Calu3 (cell line): ENCODE measurements at places on chromosomes 7 and 10. TPM values are rescaled to one million over a fixed set of nuclear protein-coding genes. Genes with fewer than 3 reads are reported as not detected.

DNA sequence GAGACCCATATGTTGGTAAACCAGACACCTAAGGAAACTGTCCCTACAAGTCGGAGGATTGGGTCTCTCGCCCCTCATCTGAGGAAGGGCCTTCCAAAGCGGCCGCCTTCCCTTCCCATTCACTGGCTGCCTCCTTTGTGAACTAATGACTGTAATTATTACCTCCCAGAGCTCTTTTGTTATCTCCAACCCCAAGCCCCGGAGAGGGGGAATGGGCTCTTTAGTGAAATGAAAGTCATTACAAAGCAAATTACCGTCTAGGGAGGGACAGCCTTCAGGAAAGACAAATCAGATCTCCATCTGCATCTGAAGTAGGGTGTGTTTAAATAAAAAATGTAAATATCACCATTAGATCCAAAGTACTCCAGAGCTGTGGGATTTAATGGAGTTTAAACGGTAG lies 2.6 kb upstream of the GAD2 start:
- H3K4me1 ChIP-seq = no peaks in the 10 kb centered on the region
- no peak overlapping the region for H3K27ac ChIP-seq
- H3K27me3 ChIP-seq = peaks cover 37% of the 10 kb centered on the region
- no peak overlapping the region for H3K4me3 ChIP-seq

GRCh38 chr7:36979810-36980248 lies 255.5 kb upstream of the AOAH start:
- no peak overlapping the region for H3K4me3 ChIP-seq
- DNase-seq = no peak
- H3K27ac ChIP-seq = no peak overlapping the region
- no peaks in the 10 kb centered on the region for H3K4me1 ChIP-seq

DNA sequence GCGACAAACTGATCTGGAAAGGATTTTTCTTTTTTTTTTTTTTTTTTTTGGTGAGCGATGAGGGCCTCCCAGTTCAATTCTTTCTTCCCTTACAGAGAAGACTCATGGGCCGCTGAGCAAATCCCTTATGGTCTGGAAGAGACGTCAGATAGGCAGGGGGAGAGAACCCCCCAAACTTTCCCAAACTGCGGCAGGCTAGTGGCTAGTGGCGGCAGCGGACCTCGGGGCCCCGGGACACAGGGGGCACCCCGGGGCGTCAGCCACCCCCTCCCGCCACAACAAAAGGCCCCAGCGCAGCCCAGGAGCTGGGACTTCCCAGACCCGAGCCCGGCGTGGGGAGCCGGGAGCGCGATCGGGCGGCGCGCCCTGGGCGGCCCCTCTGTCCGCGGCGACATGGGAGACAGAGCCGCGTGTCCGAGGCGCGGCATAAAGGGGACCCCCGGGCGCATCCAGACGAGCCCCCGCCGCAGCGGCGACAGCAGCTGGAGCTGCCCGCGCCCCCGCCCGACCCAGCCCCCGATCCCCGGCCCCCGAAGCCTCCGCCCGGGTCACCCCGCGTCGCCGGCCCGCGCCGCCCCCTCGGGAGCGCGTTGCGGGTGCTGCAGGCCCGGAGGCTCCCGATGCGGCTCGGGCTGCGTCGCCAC lies 755 bp downstream of the FAM171A1 start:
- peaks cover 82% of the 10 kb centered on the region for H3K27me3 ChIP-seq
- no peak for DNase-seq
- H3K27ac ChIP-seq = no peak overlapping the region

DNA sequence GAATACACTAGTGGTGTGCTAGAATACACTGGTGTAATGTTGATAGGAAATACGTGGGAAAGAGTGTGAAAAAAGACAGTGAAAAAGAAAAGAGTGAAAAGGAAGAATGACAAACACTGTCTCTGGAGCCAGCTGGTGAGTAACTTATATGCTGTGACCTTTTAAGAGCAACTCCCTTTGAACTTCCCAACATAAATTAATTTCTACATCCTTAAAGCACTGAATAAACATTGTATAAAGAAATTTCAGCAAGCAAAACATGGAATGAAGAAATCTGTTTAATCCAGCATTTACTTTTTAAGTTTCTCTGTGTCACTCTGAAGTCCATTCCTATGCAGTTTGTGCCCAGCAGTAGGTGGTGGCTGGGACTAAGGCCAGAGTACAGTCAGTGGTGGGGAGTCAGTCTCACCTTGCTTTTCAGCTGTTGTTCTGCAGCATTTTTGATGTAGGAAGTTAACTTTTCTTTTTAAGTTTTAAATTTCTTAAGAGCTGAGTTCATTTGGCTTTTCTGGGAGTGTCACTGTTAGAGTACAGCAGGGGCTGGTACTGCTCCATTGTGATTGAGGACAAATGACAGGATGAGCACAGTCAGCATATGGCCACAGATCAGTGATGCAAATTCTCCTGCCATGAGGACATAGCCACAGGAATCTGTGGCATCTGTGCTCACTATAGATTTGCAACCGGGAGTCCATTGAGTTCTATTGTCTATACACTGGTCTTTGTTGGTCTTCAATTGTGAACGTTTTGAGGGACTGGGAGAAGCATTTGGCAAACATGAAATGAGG lies 321.8 kb downstream of the ZNF248 start:
- no peaks in the 10 kb centered on the region for H3K36me3 ChIP-seq
- H3K27ac ChIP-seq = no peak overlapping the region
- no peak for DNase-seq
- no peaks in the 10 kb centered on the region for H3K4me1 ChIP-seq

Gene TMEM176A
- 1.5 and 6.1 TPM in 2 replicates for total RNA-seq

DNA sequence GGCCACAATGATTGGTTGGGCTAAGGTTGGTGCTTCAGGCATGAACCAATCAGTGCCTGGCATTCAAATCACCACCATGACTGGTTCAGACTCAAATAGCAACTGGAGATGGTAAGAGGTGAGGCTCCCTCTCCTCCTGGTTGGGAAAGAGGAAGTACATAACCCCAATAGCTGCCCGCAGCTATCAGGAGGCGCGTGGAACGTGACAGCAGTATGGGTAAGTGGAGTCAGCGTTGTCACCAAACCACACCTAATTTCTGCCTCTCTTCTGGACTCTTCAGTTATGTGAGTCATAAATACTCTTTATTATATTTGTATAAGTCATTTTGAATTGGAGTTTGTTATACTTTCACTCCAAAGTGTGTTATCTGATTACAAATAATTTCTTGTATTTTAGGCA lies 17.9 kb upstream of the ITGA8 start:
- DNase-seq = no peak
- no peak overlapping the region for H3K4me3 ChIP-seq
- H3K27me3 ChIP-seq = no peaks in the 10 kb centered on the region
- no peaks in the 10 kb centered on the region for H3K4me1 ChIP-seq

DNA sequence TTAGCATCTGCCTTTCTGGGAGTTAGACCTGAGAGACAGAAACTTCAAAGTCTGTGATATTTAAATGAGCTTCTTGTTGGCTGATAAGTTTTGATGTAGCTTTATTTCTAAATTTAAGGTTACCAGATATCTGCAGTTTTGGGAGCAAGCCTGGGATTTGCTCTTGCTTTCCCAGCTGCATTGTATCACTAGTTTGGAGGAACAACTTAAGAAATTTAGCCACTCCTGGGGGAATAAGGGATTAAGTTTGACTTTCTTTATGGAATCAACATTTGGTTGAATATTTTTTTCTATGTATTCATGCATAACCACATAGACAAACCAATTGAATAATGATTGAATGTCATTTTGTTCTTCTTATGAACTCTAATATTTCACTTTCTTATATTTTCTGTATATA lies 178.6 kb downstream of the POLR1F start:
- H3K27ac ChIP-seq = no peak overlapping the region
- no peaks in the 10 kb centered on the region for H3K36me3 ChIP-seq
- peaks cover 14% of the 10 kb centered on the region for H3K27me3 ChIP-seq
- H3K4me3 ChIP-seq = no peak overlapping the region
- no peaks in the 10 kb centered on the region for H3K4me1 ChIP-seq
- no peak for DNase-seq

Gene TIMM23
- total RNA-seq = 72.2 and 78.6 TPM in 2 replicates

Gene MEOX2
- 8.7 and 12.6 TPM in 2 replicates for total RNA-seq

Gene EBLN1
- not detected in 2 replicates for total RNA-seq

Gene ENKUR
- total RNA-seq = 0.37 and 0.66 TPM in 2 replicates

Gene ADAM8
- total RNA-seq = 40.4 and 54.4 TPM in 2 replicates

Gene TRPV6
- total RNA-seq = 1.7 TPM in 2 replicates

DNA sequence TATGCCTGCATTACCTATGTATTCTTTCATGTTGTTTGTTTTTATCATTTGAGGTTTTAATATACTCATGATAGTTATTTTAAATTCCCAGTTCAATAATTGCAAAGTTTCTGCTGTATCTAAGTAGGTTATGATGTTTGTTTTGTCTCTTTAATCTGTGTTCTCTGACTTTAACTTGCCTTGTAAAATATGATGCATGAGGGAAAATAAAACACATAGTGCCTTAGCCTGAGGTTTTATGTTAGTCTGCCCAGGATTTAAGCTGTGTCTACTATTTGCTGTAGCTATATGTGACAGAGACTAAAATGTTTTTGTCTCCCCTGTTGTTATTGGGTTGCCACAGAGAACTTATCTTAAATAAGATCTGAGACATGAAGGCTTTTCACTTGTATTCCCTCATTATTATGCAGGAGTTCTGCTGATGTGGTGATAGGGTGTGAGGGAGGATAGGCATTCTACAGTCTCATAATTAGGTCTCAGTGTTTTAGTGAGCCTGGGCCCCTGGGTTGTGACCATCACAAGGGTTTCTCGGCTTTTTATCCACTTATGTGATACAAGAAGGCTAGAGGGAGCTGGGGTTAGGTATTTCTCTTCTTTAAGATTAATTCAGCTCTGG lies 582.5 kb downstream of the CNTNAP2 start:
- DNase-seq = no peak
- H3K36me3 ChIP-seq = no peaks in the 10 kb centered on the region
- H3K4me3 ChIP-seq = no peak overlapping the region
- H3K27me3 ChIP-seq = no peaks in the 10 kb centered on the region
- H3K27ac ChIP-seq = no peak overlapping the region

DNA sequence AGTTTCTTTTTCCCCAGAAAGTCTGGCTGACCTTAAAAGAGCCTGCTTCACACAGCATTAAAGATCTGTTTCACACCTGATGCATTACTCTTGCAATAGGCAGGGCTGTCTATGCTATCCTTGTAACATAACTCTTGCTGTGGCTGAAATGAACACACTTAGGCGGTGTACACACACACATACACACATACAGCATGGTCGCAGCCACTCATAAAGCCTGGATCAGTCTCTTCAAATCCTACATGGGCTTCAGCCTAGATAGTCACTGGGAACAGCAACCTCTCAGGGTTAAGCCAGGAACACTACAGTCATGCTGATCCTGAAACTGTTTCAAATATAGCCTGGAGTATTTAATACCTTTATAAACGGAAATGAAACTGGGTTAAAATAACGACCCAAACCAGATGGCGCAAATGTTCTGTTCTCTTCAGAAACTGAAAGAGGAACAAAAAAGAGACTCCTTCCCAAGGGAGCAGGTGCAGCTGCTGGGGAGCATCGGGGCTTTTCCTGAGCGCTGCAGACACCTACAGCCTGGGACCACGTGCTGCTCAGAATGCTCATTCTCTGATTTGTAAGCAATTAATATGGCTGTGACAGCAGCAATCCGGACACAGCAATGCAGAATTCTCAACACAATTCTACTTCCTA lies 61.0 kb upstream of the SFMBT2 start:
- H3K4me3 ChIP-seq = no peak overlapping the region
- H3K27ac ChIP-seq = no peak overlapping the region
- no peaks in the 10 kb centered on the region for H3K4me1 ChIP-seq
- H3K27me3 ChIP-seq = peaks cover 60% of the 10 kb centered on the region

Gene MUC3A
- 6.3 and 12.7 TPM in 2 replicates for total RNA-seq

DNA sequence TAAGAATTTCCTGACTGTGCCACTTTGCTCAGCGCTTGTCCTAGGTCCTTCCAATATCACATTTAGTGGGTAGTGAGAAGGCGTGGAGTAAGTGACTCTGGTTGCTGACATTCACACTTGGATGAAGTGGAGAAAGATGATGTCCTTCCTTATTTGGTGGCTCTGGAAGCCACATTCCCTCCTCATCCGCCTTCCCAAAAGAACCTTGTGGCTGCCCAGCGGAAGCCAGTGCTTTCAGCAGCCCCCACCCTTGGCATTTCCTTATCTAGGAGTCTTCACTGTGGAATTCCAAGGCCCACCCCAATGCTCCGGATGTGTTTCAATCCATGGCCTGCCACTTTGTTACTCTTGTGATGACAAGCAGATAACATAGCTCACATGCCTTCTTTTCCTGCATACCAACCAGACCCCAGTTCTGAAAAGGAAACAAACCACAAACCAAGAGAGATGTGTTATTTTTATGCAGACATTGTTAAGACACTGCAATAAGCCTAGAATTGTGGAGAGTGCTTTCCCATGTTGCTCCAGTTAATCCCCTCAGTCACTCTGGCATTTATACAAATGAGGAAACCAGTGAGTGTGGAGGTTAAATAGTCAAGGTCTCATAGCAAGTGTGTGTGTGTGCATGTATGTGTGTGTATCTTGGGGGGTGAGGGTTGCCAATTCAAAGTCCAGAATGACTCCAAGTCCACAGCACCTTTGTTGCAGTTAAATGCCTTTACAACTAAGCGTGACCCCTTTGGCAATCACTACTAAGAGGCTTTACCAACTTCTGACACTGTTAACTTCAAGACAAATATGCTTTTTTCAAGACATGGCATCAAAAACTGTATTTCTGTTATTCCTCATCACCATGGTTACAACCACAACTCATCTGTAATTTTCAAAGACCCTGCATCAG lies 10.3 kb upstream of the ANKRD1 start:
- H3K27me3 ChIP-seq = no peaks in the 10 kb centered on the region
- DNase-seq = peak; percentile 39
- peaks cover 6% of the 10 kb centered on the region for H3K36me3 ChIP-seq
- H3K27ac ChIP-seq = peak overlapping the region; percentile 86
- H3K4me1 ChIP-seq = peaks cover 54% of the 10 kb centered on the region
- no peak overlapping the region for H3K4me3 ChIP-seq

- H3K36me3 ChIP-seq = no peaks in the 10 kb centered on the region
- no peak overlapping the region for H3K27ac ChIP-seq
- H3K4me1 ChIP-seq = no peaks in the 10 kb centered on the region
- no peak overlapping the region for H3K4me3 ChIP-seq
- H3K27me3 ChIP-seq = peaks cover 86% of the 10 kb centered on the region
Measured at GRCh38 chr10:49241385-49241784, 53.2 kb upstream of the TMEM273 start.

- no peak overlapping the region for H3K4me3 ChIP-seq
- H3K36me3 ChIP-seq = peaks cover 5% of the 10 kb centered on the region
- no peaks in the 10 kb centered on the region for H3K4me1 ChIP-seq
- no peak overlapping the region for H3K27ac ChIP-seq
Measured at GRCh38 chr7:30688718-30689221, 6.5 kb upstream of the CRHR2 start.

GRCh38 chr10:1402816-1403507 lies 334.4 kb downstream of the ADARB2 start:
- DNase-seq = no peak
- no peak overlapping the region for H3K4me3 ChIP-seq
- H3K4me1 ChIP-seq = no peaks in the 10 kb centered on the region
- H3K36me3 ChIP-seq = no peaks in the 10 kb centered on the region
- peaks cover 56% of the 10 kb centered on the region for H3K27me3 ChIP-seq

Gene FAM180A
- not detected in 2 replicates for total RNA-seq

- no peaks in the 10 kb centered on the region for H3K36me3 ChIP-seq
- no peaks in the 10 kb centered on the region for H3K27me3 ChIP-seq
- H3K4me3 ChIP-seq = no peak overlapping the region
- DNase-seq = no peak
Measured at GRCh38 chr10:30970760-30971460, 60.8 kb downstream of the ZNF438 start.

Gene WNT8B
- 0.17 TPM in 1 of 2 replicates, not detected in the other for total RNA-seq

- H3K4me3 ChIP-seq = no peak overlapping the region
- no peaks in the 10 kb centered on the region for H3K4me1 ChIP-seq
- H3K27me3 ChIP-seq = no peaks in the 10 kb centered on the region
- no peaks in the 10 kb centered on the region for H3K36me3 ChIP-seq
Measured at GRCh38 chr10:46525177-46525823, 31.2 kb downstream of the GPRIN2 start.

Gene GATA3
- total RNA-seq = 5.0 and 8.2 TPM in 2 replicates

Gene VSTM2A
- not detected in 2 replicates for total RNA-seq
